ENCODE measurements at places on chromosomes 5 and 9.

- DNase-seq = no peak
Measured at GRCh38 chr5:140694276-140694675, 3.0 kb downstream of the HARS2 start.

GRCh38 chr9:9820436-9820835 is 792.4 kb downstream of the PTPRD start:
- DNase-seq = peak; percentile 21

- no peak for DNase-seq
Measured at GRCh38 chr5:79456890-79457583, 56.9 kb downstream of the HOMER1 start.

- DNase-seq = no peak
Measured at GRCh38 chr5:179865491-179866240, 7.0 kb upstream of the MRNIP start.

GRCh38 chr5:132296412-132297016 is 2.3 kb downstream of the SLC22A4 start:
- peak; percentile 33 for DNase-seq

DNA sequence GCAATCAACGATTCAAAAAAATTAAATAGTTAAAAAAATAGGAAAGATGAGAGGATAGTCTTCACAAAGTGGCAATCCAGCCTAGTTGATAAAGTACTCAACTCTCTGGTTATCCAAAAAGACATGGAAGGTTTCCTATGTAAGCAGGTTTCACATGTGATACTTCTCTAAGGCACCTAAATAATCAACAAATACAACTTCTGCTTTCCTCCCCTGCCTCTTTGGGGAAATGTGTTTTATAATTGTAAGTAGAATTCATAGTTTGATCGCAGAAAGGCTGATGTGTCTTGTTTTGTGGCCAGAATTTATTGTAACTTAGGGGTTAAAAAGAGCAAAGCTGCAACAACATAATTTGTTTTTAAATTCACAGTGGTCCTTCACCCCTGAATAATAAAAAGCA is 855.5 kb upstream of the DMAC1 start:
- DNase-seq = no peak
